CD4-positive, alpha-beta T cell treated with Interleukin-10 for 1 hour (primary cell): ENCODE measurements at places on chromosomes 6 and 20.

- no peak for DNase-seq
These were observed 837.3 kb downstream of the DHX35 start for GRCh38 chr20:39799366-39799965.

- no peak for DNase-seq
These were observed 59.3 kb upstream of the STMND1 start for GRCh38 chr6:17042422-17043147.

DNA sequence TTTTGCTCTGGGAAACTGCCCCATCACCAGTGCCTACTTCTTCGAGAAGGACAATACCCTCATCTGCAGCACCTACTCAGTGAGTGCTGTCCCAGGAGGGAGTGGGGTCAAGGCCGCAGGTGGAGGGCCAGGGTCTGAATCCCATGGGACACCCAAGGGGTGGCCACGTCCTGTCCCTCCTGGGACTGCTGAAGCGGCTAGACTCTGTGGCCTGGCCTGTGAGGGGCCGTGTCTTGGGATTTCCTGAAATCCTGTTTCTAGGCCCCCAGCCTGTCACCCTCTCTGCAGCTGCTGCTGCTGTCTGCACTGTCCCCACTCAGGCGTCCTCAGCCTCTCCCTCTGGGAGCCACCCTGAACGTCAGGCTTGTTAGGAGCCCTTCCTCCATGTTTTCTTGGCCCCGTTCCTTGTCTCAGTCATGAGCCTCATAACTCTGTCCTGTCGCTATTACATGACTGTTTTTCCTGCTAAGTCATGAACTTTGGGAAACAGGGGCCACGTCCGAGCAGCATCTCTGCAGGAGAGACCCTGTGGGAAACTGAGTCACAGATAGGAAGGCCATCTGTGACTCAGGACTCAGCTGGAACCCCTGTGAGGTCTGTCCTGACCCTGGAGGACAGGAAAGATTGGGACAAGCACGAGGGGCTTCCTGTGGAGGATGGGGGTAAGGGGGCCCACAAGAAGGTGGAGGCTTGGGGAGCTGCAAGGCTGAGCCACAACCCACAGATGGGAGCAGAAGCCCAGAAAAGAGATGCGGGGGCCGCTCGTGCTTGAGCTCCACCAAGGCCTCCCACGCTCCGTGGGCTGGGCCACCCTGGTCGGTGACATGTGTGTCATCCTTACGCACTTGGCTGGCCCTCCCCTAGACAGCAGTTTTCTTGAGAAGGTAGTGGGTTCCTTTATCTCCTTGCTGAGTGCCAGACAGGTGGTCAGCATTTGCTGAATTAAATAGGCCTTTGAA is 49.9 kb downstream of the EFCAB8 start:
- no peak for DNase-seq

DNA sequence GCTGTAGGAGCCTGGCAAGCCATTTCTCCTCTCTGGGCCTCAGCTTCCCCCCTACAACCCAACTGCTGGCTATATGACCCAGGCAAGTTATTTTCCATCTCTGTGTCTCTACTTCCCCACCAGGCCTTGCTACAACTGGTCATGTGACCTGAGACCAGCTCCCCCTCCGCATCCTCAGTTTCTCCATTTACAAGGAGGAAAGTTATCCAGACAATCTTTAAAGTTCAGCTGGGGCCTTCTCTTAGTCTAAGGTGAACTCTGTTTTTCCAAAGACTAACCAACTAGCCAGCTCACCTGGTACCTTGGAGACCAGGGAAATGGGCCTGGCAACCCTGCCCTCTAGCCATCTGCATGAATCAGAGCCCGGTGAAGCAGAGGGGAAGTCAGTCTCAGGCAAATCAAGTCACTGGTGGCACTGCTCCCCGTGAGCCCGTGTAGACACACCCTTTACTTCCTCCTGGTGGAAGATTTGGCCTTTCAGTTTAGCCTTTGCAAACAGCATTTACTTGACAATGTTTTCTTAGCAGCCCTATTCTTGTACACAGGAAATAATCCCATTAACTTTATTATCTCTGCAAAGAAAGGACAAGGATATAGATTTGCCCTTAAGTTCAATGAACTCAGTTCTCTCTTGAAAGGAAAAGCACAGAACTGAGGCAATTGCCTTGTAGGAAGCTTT is 157.7 kb downstream of the VEGFA start:
- no peak for DNase-seq

DNA sequence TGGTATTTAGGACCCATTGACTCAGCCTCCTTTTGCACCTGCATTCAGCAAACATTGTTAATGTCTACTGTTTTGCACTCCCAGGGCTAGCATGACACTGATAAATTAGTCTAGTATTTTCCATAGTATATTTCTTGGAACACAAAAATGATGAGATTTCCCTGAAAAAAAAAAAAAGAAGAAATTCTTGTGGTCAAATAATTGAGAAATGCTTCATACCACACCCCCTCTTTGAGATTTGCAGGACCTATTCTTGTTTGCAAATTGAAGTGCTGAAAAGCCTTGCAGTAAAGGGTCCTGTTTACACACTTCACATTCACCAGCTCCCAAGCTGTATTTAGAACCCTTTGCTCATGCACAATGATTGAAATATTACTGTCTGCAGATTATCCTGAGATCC is 36.3 kb upstream of the CLIC5 start:
- DNase-seq, result no peak

GRCh38 chr6:37845930-37846329 is 26.4 kb downstream of the ZFAND3 start:
- no peak for DNase-seq

DNA sequence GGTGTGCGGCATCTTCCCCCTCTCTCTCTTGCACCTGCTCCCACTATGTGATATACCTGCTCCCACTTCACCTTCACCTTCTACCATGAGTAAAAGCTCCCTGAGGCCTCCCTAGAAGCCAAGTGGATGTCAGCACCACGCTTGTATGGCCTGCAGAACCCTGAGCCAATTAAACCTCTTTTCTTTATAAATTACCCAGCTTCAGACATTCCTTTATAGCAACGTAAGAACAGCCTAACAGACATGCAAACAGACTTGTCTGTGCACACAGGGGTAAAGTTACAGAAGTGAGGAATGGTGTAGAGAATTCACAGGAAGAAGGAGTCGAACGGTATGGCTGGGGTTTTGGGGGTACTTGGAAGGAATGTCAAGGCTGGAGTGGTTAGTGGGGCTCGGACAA is 14.8 kb upstream of the TGM2 start:
- no peak for DNase-seq

DNA sequence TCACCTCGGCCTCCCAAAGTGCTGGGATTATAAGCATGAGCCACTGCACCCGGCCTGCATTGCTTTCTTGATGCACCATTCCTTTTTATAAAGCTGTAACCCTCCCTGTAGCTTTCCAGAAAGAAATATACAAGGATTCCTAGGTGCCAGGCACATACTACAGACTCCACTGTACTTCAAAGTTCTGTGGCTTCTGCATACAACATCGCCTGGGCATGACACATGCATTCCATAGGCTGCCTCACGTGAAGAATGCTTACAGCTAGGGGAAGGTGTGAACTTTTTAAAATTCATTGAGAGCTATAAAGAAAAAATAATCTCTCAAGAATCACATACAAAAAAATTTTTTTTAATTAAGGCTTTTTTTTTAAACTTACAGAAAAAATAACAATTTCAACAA is 50.2 kb downstream of the TRAM2 start:
- no peak for DNase-seq

DNA sequence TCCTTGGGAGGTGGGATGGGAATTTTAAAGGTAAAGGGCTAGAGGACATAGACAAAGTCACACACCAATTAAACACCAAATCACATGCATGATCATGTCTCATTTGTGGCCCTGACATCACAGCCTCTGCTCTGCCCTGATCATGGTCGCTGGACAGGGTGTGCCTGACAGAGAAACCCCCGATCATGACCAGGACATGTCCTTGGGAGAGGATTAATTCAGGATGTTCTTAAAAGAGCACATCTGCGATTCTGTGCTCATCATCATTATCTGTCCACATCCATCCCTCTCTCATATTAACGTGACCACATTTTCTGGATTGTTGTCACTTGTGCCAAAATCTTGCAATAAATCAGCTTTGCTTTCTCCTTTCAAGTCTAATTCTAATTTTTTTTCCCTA is 7.7 kb upstream of the PBOV1 start:
- DNase-seq, result no peak

DNA sequence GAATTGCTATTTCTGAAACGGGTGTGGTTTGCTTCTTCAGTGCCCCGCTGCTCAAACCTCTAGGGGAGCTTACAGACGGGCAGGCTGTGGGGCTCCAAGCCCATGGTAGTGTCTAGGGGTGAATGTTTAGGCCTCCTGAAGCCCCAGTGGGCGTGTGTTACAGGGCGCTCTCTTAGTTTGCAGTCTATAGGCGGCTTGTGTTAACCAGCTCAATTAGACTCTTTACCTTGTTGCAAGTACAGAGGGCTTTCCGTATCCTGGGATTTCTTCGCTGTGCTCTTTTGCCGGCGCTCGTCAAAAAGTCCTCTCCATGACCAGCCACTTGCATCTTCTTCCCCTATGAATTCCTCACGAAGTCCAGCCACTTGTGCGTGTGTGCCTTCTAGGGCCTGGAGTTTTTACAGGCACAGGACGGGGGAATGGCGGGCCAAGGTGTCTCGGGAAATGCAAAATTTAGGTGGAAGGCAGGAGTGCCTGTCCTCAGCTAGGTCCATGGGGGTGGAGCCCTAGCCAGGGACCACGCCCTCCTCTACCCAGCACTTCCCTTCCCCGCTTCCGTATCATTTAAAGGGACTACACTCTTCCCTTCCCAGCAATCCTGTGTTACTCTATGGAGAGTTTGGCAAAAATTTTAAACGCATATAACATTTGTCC is 94.5 kb downstream of the HTR1B start:
- DNase-seq, result no peak

DNA sequence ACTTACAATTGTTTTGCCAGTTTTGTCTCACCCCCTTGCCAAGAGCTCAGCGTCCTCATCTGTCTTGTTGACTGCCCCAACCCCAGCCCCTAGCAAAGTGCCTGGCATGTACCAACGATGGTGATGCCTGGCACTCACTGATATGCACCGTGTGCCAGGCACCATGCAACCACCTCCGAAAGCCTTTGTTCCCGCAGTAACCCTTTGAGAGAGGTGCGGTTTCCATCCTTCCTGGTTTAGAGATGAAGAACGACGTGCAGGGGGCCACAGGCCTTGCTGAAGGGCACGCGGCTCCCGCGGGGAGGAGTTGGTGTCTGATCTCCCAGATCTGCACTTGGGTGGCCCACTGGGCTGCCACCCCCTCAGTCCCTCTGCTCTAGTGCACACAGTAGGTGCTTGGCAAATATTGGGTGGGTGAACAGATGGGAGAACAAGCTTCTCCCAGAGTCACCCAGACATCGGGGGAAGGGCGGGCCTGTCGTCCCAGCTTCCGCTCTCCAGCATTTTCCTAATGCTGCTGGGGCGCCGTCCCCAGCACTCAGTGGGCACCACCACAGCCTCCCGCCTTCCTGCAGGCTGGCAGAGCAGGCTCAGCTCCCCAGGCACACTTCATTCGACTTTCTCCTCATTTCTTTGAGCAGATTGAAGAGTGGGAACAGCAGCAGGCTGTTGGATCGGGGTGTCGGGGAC is 35.3 kb downstream of the DLGAP4 start:
- no peak for DNase-seq

DNA sequence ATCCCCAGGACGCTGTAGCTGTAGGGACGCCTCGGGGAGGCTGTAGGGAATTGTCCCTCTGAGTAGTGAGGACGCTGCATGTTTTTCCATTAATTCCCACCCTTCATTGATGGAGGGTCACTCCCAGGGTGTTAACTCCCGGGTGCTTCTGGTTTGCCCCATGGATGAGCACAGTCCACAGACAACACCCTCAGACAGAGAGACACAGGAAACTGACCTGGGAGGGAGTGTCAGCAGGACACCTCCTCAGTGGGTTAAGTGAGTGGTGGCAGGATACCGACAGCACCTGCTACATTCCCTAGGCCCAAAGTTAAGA is 53.5 kb downstream of the LINC00237 start:
- DNase-seq, result no peak

GRCh38 chr20:52179331-52180179 is 12.0 kb downstream of the ZFP64 start:
- DNase-seq, result no peak

GRCh38 chr6:21138336-21139069 is 455.0 kb upstream of the SOX4 start:
- no peak for DNase-seq

DNA sequence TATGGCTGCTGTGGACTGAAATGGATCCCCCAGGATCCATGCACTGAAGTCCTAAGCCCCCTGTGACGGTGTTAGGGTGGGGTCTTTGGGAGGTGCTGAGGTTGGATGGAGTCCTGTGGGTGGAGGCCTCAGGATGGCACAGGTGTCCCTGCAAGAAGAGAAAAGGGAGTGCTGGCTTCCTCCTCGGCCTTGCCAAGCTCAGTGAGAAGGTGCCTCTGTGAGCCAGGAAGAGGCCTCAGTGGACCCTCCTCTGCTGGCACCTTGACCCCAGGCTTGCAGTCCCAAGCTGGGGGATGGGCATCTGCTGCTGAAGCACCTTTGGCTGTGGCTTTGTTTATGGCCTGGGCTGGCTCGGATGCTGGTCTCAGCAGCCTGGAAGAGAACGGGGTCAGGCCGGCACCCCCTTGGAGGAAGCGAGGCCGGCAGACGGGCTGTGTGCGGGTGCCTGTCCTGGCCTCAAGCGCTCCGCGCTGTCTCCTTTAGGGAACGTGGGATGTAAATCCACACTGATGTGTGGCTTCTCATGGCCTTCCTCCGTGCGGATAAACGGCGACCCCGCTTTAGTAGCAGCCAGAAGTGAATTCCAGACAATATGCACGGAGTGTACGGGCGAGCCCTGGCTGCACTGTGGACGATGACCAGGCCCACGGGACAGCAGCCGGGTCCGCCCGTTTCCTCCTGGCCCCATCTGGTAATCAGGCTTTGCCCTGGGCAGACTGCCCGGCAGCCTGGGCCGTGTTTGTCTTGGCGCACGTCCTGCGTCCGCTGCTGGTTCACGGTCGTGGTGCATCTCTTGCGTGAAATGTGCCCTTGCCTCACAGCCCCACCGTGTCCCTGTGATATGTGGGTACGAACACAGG is 182.6 kb downstream of the ERMARD start:
- no peak for DNase-seq

DNA sequence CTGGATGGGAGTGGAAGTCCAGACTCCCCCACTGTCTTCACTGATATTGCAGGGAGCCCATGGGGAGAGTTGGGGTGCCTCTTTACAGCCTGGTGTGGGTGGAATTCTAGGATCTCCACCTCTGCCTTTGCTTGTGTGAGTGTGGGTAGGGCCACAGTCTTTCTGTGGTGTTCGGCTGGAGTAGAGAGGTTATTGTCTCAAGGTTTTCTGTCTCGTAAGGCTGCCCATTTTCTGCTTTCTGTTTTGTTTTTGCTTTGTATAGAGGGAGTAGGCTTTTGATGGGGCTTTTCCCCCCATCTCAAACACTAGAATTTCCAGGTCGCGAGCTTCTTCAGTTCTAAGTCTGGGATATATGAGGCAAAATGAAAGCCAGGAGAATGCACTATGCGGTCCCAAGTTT is 40.4 kb upstream of the ELMO2 start:
- no peak for DNase-seq

- DNase-seq, result no peak
These were observed 136.3 kb upstream of the PRDM1 start for GRCh38 chr6:105949869-105950268.

DNA sequence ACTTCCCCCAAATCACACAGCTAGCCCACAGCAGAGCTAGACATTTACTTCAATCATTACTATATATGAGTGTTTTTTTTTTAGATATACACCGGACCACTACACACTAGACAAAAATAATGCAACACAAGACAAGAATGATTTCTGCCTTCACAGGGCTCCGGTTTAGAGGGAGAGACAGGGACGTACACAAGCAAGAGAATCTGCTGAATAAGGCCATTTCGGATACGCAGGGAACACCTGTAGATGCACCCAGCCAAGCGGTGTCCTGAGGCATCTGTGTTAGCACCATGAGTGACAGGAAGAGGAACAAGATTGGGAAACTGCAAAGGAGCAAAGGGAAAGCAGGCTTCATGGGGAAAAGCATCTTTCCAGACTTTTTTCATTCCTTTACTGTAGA is 45.7 kb downstream of the HS3ST5 start:
- DNase-seq, result no peak
